ENCODE measurements at places on chromosomes 6 and 20. TPM values are rescaled to one million over a fixed set of nuclear protein-coding genes. Genes with fewer than 3 reads are reported as not detected.

MAK gene
- 0.18 TPM for total RNA-seq

DNA sequence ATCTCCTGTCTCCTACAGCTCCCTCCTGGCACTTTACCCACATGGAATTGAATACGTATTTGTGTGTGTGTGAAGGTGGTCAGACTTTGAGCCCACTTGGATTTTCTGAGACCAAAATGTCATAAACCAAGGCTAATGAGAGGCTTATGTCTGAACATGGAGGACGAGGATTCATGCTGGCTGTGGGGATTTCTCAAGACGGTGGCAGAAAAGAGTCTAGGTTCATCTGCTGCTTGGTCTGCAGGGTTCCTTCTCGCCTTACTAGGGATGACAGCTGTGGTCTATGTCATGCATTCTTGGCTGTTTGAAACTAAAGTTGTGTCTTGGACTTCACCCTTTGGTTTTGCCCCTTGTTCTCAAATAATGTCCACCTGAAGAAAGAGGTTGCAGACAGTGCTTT, 58.6 kb downstream of the FAM120B start:
- H3K27me3 ChIP-seq = no peaks in the 10 kb centered on the region
- DNase-seq = no peak
- H3K4me3 ChIP-seq = no peak overlapping the region
- no peaks in the 10 kb centered on the region for H3K36me3 ChIP-seq

KIF25 gene
- 1.6 TPM for total RNA-seq

GRCh38 chr20:49045440-49046086, 549 bp upstream of the CSE1L start:
- no peaks in the 10 kb centered on the region for H3K27me3 ChIP-seq
- peak overlapping the region; percentile 59 for H3K27ac ChIP-seq
- no peaks in the 10 kb centered on the region for H3K36me3 ChIP-seq
- DNase-seq = peak; percentile 1

GRCh38 chr6:44646355-44646754, 258.8 kb downstream of the CDC5L start:
- no peak for DNase-seq
- no peaks in the 10 kb centered on the region for H3K4me1 ChIP-seq
- H3K27me3 ChIP-seq = no peaks in the 10 kb centered on the region
- no peaks in the 10 kb centered on the region for H3K36me3 ChIP-seq
- no peak overlapping the region for H3K4me3 ChIP-seq
- H3K27ac ChIP-seq = no peak overlapping the region

SDCBP2 gene
- total RNA-seq = 8.0 TPM

DNA sequence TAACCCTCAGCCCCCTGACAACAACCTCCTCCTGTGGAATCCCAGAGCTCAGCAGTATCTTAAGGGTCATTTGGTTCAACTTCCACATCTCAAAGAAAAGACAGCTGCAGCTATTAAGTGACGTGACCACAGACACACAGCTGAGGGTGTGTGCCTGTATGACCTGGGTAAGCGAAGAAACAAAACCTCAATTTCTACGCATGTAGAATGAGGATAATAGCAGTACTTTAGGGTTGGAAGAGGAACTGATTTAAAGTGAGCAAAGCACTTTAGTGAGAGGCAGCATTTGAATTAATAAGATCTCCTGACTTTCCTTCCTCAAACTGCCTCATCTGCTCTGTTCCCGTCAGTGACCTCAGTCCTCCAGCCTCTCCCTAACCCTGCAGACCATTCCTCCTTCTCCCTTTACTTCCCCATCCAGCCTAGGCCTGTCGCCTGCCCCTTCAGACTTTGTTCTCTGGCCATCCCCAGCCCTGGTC, 6.8 kb upstream of the ARMC2 start:
- H3K4me3 ChIP-seq = no peak overlapping the region
- H3K27me3 ChIP-seq = peaks cover 19% of the 10 kb centered on the region
- no peaks in the 10 kb centered on the region for H3K36me3 ChIP-seq

CALHM4 gene
- not detected for total RNA-seq

EBF4 gene
- total RNA-seq = 24.2 TPM

DNA sequence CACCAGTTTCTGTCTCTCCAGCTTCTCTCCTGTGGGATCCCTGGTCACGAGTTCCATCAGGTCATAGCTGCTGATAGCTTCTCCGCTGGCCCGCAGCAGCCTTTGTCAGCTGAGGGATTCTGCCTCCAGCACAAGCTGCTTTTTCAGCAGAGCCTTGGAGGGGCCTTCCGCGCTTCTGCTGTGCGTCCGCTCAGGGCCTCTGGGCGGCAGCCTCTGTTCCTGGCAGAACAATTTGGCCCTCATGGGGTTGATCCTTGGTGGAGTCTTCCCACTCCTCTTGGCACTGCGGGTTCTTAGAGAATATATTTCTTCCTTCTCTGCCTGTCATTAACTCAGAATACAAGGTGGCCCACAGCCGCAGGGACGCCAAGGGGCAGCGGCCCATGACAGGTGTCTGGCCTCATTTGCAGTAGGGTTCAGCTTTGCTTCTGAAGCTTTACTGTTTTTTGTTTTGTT, 158.8 kb downstream of the DTNBP1 start:
- no peak overlapping the region for H3K4me3 ChIP-seq
- no peak overlapping the region for H3K27ac ChIP-seq
- no peaks in the 10 kb centered on the region for H3K4me1 ChIP-seq
- peaks cover 4% of the 10 kb centered on the region for H3K36me3 ChIP-seq

DNA sequence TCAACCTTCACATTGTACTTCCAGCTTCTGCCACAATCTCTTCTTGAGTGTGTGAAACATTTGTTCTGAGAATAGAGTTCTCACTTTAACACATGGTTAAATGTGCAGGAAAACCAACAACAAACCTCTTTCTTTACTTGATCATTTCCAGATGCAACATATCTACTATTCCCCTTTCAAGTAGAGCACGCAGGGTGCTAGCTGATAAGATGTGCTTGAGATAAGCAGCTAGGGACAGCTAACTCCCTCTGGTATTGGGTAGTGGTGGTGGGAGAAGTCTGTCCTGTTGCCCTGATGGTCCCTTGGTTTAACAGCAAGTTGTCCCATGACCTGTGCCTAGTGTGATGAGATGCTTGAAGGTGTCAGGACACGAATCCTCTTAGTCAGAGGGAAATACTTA, 15.4 kb upstream of the HMGCLL1 start:
- no peak for DNase-seq
- no peaks in the 10 kb centered on the region for H3K36me3 ChIP-seq
- H3K4me3 ChIP-seq = no peak overlapping the region
- peak overlapping the region; percentile 15 for H3K27ac ChIP-seq
- no peaks in the 10 kb centered on the region for H3K27me3 ChIP-seq

- H3K27ac ChIP-seq = no peak overlapping the region
- peaks cover 16% of the 10 kb centered on the region for H3K4me1 ChIP-seq
- no peak overlapping the region for H3K4me3 ChIP-seq
- peak; percentile 68 for DNase-seq
- H3K27me3 ChIP-seq = no peaks in the 10 kb centered on the region
Observed at GRCh38 chr6:110491644-110492317, 15.4 kb upstream of the SLC22A16 start.

DNA sequence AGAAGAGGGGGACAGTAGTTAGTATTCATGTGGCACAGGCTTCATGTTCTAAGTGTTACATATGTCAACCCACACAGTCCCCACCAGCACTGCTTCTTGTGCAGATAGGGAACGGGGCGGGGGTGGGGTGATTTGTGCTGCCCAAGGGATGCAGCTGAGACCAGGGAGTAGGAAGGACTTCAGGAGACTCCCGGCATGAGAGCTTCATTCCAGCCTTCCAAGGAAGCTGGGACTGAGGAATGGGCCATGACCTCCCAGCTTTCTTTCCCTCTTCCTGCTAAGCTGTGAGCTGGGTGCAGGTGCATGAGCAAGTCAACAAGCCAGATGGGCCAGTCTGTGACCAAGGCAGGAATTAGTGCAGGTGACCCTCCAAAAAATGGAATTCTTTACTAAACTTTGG, 9.2 kb downstream of the BEND3 start:
- no peak for DNase-seq
- peak overlapping the region; percentile 49 for H3K27ac ChIP-seq
- no peak overlapping the region for H3K4me3 ChIP-seq
- H3K27me3 ChIP-seq = no peaks in the 10 kb centered on the region
